ENCODE measurements at places on chromosomes 4 and X.

DNA sequence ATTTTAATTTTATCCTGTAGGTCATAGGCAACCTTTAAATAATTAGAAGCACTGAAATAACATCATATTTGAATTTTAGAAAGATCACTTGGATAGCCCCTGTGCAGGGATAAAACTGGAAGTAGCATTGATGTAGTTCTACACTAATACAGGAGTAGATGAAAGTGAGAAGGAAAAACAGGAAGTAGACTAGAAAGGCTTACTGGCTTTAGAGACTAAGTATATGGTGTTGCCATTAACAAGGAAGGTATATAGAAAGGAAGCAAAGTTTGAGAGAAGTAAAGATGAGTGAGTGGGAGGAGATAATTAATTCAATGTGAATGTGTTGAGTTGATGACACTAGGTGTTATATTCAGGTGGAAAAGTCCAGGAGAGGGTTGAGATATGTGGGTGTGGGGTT is 73.1 kb upstream of the EPGN start:
- no peak for DNase-seq

DNA sequence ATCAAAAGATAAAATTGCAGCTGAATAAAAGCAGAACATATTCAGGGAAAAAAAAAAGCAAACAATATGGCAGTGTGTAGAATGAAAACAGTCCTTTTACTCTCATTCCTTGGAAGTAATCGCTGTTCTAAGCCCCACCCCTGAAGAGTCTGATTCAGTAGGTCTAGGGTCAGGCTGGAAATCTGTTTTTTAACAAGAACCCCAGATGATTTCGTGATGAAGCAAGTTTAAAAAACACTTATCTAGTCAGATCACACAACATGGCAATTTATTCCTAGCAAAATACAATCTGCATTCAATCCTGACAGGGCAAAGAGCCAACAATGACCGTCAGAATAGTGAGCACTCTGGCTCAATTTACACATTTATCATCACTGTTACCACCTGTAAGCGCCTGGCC is 16.1 kb downstream of the FAM120C start:
- DNase-seq, result no peak

DNA sequence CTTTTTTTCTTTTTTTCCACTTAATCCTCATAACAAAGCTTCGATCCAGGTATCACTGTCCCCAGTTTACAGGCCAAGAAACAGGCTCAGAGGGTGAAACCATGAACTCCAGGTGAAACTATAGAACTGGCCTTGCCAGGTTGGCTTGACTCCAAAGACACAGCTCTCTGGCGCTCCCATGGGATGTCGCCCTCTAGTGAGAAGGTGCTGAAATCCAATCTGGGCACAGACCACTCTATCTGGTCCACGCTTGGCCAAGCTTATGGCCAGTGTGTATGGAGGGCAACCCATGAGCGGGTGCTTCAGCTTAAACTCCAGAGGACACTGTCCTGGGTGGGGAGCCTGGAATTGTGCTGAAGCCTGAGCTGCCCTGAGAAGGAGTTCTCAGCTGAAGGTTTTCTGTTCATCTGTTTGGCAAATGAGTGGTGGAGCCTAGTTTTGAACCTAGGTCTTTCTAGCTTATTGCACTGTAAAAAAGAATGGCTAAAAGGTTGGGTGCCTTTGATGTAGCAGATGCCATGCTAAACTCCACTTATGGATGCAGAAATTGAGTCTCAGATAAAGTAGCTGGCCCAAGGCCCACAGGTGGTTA is 70.5 kb downstream of the SEL1L3 start:
- no peak for DNase-seq

- DNase-seq, result no peak
Measured at GRCh38 chr4:80631861-80632260, 296.3 kb downstream of the CFAP299 start.

GRCh38 chr4:25878676-25879075 is 15.9 kb upstream of the SEL1L3 start:
- DNase-seq, result no peak
